Activated CD4-positive, alpha-beta T cell treated with anti-CD3 and anti-CD28 coated beads, Interleukin-2, Interleukin-6, amounts not matched to agents 100 ng/mL and 50 ng/mL, durations not matched to agents 16 hours and 8 hours (primary cell): ENCODE measurements at places on chromosomes 2 and 18.

- no peak for DNase-seq
Observed at GRCh38 chr18:27724362-27724761, 452.6 kb downstream of the CDH2 start.

DNA sequence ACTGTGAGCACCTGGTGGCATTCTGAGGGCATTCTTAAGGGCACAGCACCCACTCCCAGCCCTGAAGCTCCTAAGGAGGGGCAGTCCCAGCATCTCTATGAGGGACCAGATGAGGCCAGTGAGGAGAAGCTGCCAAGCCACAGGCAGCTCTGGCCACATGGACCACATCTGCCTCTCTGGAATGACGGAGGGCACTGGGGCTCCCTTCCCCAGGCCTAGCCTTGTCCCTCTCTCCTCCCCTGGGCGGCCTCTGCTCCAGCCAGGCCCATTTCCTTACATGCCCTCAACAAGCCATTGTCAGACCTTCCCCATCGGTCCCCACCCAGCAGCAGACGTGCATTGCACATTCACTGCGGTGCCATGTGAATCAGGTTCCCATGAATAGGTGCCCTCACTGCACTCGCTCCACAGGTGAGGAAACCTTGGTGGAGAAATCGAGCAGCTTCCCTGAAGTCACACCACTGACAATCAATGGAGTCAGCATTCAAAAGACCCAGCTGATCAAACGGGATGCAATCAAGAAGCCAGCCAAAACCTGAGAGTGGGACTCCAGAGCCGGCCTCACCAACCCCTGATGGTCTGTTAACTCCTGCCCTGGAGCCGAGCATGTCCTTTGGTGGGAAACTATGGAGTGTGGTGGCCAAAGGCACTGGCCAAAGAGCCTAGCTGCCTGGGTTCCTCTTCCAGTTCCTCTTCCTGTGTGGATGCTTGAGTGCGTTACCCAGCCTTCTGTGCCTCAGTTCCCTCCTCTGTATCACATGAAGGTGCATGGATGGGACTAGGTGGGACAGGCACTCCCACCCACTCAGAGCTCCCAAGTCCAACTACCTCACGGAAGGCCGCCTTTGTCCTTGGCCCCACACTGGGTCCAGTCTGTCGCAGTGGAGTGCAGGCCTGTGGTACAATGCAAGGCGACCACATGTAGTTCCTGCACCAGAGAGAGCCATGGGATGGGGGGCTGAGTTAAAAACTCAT, 147.3 kb downstream of the ZFP36L2 start:
- no peak for DNase-seq

DNA sequence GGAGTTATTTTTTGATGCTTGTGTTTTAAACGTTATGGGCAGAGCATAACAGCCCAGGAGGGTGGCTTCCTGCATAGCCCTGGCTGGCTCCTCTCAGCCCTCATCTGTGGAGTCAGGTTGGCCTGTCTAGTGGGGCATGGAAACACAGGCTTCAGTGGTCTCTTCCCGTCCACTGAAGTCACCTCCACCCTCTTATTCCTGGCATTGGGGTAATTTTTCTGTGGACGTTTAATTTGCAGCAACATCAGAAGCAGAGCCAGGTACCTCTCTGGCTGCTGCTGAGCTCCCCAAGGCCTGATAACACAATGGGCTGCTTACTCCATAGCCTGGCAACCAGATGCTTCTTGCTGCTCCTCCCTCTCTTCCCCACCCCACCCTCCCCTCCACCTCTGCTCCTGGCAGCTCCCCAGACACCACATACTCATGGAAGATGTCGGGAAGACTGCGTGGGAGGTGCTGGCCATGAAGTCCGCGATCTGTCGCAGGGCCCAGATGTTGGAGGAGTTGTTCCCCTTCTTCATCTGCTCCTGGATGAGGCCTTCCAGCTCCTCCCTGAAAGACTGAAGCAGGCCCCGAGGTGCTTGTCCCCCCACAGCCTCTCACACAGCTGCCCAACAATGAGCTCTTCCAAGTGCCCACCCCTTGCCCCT, 64.0 kb downstream of the ADD2 start:
- no peak for DNase-seq

GRCh38 chr2:42971947-42972736, 179.8 kb upstream of the HAAO start:
- no peak for DNase-seq

- no peak for DNase-seq
Observed at GRCh38 chr2:59027320-59027719, 786.2 kb upstream of the FANCL start.
